ENCODE measurements at places on chromosomes 13 and 19.
A peak's percentile ranks its signal among the peaks of the same experiment; 100 is the strongest.

- DNase-seq = no peak
Measured at GRCh38 chr13:99983499-99984401, 2.2 kb downstream of the ZIC2 start.

DNA sequence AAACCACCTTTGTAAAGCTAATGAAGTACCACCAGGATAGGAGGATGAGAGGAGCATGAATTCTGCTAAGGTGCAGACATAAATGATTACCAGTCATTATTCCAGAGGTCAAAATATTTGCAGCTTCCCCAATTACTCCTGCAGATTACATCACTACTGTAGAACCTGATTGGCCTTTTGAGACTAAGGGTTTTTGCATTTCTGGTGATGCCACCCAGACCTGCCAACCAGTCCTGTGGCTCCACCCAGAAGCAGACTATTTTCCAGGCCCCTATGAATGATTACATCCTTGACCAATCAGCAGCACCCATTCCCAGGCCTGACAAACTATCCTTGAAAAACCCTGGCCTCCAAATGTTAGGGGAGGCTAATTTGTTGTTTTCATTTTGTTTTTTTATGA lies 11.2 kb upstream of the KCNC3 start:
- no peak for DNase-seq

DNA sequence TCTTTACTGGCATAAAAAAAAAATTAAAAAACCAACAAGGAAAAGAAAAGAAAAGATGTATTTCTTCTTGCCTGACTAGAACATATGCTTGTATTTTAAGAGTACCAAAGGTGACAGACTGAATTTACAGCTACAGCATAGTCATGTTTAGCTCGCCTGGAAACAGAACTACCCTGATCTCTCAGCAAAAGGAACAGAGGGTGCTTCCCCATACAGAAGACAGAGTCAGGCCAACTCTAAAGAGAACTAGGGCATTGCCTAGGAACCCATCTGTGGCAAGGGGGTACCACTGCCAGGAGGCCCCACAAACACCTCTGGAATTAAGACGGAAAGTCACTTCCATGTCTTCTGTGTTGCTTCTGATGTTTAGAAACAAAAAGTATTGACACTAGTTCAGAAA lies 252.1 kb upstream of the STARD13 start:
- peak; percentile 46 for DNase-seq

DNA sequence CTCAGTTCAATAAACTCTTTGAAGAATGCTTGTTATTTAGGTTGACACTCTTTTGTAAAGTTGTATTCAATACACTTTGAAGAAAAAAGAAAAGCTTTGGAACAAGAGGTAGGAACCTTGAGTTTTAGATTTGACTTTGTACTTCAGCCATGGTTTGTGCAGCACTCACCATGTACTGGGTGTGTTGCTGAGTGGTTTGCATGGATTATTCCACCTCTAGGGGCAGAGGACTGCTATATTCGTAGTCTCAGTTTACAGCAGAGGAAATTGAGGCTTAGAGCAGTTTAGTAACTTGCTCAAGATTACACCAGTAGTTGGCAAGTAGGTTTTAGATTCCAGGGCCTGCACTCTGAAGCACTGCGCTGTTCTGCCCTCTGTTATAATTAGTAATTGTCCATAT lies 68.8 kb downstream of the DNAJC3 start:
- peak; percentile 1 for DNase-seq

GRCh38 chr13:35162420-35162819 lies 220.3 kb downstream of the NBEA start:
- no peak for DNase-seq

GRCh38 chr13:32443111-32443510 lies 15.2 kb upstream of the N4BP2L1 start:
- peak; percentile 41 for DNase-seq

- no peak for DNase-seq
Measured at GRCh38 chr13:112843392-112844111, 125.5 kb upstream of the MCF2L start.

DNA sequence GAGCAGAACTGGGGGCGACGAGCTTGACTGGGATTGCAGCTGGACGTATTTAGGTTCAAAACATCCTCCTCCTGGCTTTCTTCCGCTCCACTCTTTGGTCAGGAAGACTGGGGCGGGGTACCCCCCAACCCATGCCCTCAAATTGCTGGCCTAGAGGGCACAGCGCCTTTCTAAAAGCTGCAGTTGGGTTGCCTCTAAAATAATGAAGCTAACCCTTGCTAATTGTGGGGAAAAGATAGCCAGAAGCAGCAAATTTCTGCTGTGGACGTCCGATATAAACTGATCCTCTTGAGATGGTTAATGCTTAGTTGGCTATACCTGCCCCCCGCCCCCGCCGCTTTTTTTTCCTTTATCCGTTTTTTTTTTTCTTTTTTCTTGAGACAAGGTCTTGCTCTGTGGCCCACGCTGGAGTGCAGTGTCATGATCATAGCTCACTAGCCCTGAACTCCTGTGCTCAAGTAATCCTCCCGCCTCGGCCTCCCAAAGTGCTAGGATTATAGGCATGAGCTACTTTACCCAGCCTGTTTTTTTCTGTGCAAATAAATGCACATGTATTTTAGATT lies 754 bp upstream of the CHERP start:
- peak; percentile 12 for DNase-seq

DNA sequence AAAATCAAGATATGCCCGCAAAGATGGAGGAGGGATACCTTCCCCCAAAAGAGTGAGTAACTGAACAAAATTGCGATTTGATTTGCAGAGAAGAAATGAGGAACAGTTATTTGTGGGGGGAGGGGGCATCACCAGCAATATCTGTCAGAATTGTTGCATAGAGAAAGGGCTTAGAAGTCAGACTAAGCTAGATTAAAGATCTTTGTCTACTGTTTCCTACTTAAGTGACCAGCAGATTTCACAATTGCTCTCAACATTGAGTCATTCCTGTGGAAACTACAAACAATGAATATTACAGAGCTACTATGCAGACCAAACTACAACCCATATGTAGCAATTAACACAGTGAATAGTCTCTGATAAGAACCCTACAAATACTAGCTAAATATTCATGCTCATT lies 27.4 kb downstream of the FPR3 start:
- peak; percentile 50 for DNase-seq

- no peak for DNase-seq
Measured at GRCh38 chr13:44195245-44195644, 178.4 kb upstream of the SERP2 start.

GRCh38 chr19:51427201-51427600 lies 9.8 kb upstream of the SIGLEC10 start:
- DNase-seq = no peak

DNA sequence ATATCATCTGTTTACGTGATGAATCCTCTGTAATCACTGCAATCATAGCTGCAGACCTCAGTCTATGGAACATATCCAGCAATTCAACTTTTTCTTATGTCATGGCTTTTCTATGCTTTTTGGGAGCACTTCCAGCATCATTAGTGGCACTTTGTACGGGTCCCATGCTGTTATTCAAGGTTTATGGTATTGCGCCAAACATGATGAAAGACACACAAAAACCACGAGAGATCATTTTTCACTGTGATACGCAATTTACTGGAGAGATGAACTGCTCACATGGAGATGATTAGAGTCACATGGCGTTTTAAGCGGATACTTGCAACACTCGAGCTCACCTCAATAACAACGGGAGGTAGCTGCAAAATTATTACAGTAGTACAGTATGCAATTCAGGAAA lies 2101.7 kb upstream of the PCDH20 start:
- DNase-seq = peak; percentile 85

DNA sequence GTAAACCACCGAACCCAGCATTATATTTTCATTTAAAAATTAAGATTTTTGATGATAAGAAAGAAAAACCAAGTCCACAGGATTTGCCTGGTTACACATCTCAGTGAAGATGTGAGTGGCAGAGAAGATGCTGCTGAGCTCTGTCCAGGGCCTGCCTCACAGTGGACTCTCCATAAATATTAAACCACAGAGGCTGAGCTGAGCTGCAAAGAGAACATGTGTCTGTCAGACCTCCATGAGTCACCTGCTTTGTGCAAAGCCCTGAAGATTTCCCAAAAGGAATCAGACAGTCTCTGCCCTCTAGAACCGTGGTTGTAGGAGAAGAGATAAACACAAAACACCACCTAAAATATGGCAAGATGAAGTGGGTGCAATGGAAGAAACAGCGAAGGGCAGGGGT lies 127.2 kb upstream of the TSC22D1 start:
- DNase-seq = peak; percentile 85

- DNase-seq = no peak
Measured at GRCh38 chr19:35098413-35099049, 17.1 kb upstream of the FXYD3 start.

DNA sequence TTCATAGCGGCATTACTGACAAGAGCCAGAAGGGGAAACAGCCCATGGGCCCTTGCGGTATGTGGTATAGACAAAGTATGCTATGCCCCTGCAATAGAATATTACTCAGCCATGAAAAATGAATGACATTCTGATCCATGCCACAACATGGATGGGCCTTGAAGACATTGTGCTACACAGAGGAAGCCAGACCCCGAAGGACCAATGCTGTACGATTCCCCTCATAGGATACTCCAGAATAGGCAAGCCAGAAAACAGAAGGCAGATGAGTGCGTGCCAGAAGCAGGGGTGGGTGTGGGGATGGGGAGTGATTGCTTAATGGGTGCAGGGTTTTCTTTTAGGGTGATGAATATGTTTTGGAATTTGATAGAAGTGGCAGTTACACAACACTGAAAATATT lies 342.0 kb downstream of the TEX29 start:
- no peak for DNase-seq

GRCh38 chr19:35404879-35405622 lies 34.2 kb downstream of the GPR42 start:
- DNase-seq = peak; percentile 98

- no peak for DNase-seq
Measured at GRCh38 chr19:28244966-28245365, 968.0 kb downstream of the UQCRFS1 start.

DNA sequence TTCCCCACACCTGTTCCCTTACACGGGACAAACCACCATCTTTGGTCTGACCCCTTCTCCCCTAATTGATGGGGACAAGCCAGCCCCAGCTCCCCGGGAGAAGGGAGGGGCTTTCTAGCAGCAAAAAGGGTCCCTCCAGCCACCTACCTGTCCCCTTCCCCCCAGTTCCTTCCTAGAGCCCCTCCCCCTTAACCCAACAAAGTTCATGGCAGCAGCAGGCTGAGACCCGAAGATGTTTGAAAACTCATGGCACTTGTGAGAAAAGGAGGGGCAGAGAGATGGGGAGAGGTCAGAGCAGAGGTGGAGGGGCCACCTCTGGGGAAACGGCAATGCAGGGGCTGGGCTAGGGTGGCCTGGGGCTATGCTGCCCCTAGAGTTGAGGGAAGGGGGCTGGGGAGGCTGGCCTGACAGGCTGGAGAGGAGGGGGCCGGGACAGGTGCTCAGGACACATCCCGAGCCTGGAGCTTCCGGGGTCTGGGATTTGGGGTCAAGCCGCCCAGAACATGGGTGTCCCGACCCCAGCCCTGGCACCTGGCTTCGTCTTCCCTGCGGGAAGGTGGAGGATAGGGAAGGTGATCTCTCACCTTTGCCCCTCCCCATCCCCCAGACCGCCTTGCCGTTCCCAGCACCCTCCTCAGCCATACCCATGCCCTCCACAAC lies 12.5 kb upstream of the ASF1B start:
- DNase-seq = no peak

GRCh38 chr19:14515501-14516047 lies 2.6 kb downstream of the DNAJB1 start:
- no peak for DNase-seq

DNA sequence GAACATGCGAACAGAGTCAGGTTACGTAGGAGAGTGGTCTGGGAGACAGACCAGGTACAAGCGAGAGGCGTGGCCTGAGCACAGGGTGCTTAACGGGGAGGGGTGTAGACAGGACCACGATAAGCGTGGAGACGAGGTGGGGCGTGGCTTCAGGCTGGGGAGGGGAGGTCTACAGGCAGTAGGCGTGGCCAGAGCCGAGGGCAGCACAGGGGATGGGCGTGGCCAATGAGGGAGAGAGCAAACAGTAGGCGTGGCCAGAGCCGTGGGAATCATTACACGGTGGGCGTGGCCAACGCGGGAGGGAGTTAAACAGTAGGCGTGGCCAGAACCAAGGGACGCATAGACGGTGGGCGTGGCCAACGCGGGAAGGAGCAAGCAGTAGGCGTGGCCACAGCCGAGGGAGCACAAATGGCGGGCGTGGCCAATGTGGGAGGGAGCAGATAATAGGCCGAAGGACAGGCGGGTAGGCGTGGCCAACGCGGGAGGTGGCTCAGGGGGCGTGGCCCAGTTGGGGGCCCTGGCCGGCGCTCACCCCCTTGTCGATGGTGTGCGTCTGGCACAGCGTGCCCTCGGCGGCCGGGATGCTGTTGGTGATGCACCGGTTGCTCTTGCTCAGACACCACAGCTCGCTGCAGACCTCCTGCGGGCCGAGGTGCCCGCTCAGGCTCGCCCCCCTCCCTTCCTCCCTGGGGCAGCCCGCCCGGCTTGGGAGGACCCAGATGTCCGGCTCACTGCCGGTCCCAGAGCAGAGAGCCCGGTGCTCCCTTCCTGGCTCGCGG lies 15.2 kb upstream of the MYO1F start:
- DNase-seq = peak; percentile 75

- no peak for DNase-seq
Measured at GRCh38 chr19:7636691-7637373, at the start of gene STXBP2. TSS of gene STXBP2 (plus strand) at chr19:7637110. CDS start at chr19:7637150, 40 bp downstream.

DNA sequence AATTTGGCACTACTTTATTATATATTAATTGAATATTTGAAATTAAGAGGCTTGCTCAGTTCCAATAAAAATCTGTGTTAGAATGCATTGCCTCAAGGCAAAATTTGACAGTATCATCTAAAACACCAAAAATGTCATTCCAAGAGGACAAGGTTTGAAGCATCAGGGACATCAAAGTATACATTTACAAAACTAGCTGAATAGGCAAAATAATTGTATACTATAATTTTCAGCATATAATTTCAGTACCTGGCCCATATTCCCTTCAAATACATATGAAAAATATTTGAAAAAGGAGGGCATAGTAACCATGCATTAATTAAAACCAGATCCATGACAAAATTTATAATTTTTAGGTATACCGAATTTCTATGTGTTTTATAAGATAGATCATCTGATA lies 963.8 kb downstream of the PCDH9 start:
- DNase-seq = no peak

- no peak for DNase-seq
Measured at GRCh38 chr13:46150134-46150693, 31.8 kb downstream of the LCP1 start.

DNA sequence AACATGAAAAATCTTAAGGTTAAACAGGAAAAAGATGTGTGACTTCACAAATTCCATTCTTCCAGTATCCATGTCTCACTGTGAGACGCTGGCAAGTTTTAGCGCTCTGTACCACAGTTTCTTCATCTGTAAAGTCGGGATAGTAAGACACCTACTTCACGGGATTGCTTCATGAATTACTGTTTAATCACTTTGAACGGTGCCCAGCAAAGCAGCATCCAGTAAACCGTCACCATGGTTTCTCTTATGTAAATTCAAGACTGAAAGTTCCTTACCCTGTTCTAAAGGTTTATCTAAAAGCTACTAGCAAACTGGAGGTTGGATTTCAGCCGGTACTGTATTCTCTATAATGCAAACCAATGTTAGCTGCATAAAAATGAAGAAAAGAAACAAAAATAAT lies 53.5 kb downstream of the KATNAL1 start:
- DNase-seq = no peak
